ENCODE measurements at places on chromosomes 12 and 14. TPM values are rescaled to one million over a fixed set of nuclear protein-coding genes. Genes with fewer than 3 reads are reported as not detected.

FITM1 gene
- total RNA-seq = 0.57 TPM

- H3K4me1 ChIP-seq = no peaks in the 10 kb centered on the region
- DNase-seq = no peak
- no peak overlapping the region for H3K4me3 ChIP-seq
- H3K36me3 ChIP-seq = no peaks in the 10 kb centered on the region
- H3K27ac ChIP-seq = no peak overlapping the region
Measured at GRCh38 chr14:64423987-64424386, 35.8 kb downstream of the MTHFD1 start.

GRCh38 chr12:22576473-22576872, 32.1 kb upstream of the C2CD5 start:
- no peaks in the 10 kb centered on the region for H3K4me1 ChIP-seq
- H3K36me3 ChIP-seq = no peaks in the 10 kb centered on the region
- no peak for DNase-seq
- H3K27me3 ChIP-seq = no peaks in the 10 kb centered on the region

- DNase-seq = no peak
- H3K27ac ChIP-seq = no peak overlapping the region
- no peaks in the 10 kb centered on the region for H3K36me3 ChIP-seq
- H3K27me3 ChIP-seq = no peaks in the 10 kb centered on the region
- H3K4me3 ChIP-seq = no peak overlapping the region
- no peaks in the 10 kb centered on the region for H3K4me1 ChIP-seq
Measured at GRCh38 chr14:34106310-34106709, 155.4 kb upstream of the EGLN3 start.

- no peaks in the 10 kb centered on the region for H3K27me3 ChIP-seq
- H3K4me3 ChIP-seq = peak overlapping the region; percentile 72
- H3K4me1 ChIP-seq = peaks cover 2% of the 10 kb centered on the region
- H3K36me3 ChIP-seq = no peaks in the 10 kb centered on the region
- H3K27ac ChIP-seq = peak overlapping the region; percentile 85
Measured at GRCh38 chr14:32939254-32940065, 781 bp downstream of the NPAS3 start.

- peak; percentile 53 for DNase-seq
- H3K36me3 ChIP-seq = no peaks in the 10 kb centered on the region
Measured at GRCh38 chr12:94649349-94650142, 811 bp downstream of the TMCC3 start.

MBIP gene
- 33.2 TPM for total RNA-seq

- no peak for DNase-seq
- H3K4me1 ChIP-seq = no peaks in the 10 kb centered on the region
- no peaks in the 10 kb centered on the region for H3K27me3 ChIP-seq
- no peaks in the 10 kb centered on the region for H3K36me3 ChIP-seq
Measured at GRCh38 chr14:72753879-72754400, 140.0 kb downstream of the DPF3 start.

DNA sequence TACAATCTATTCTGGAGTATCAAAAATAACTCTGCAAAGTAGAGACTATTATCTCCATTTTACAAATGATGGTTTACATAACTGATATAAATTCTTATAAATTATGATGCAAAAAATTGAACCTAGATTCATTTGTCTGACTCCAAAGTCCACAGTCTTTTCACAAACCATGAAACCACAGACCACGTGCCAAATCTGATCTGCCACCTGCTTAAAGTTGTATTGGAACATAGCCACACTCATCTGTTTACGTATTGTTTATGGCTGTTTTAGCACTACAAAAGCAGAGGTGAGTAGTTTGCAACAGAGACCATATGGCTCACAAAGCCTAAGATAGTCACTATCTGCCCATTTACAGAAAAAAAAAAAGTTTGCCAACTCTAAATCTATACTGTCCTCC, 105.3 kb downstream of the KCNH5 start:
- no peak overlapping the region for H3K4me3 ChIP-seq
- H3K27me3 ChIP-seq = no peaks in the 10 kb centered on the region
- no peaks in the 10 kb centered on the region for H3K36me3 ChIP-seq
- H3K4me1 ChIP-seq = no peaks in the 10 kb centered on the region
- no peak overlapping the region for H3K27ac ChIP-seq

- H3K27ac ChIP-seq = no peak overlapping the region
- no peak for DNase-seq
- H3K36me3 ChIP-seq = no peaks in the 10 kb centered on the region
- H3K27me3 ChIP-seq = no peaks in the 10 kb centered on the region
- no peaks in the 10 kb centered on the region for H3K4me1 ChIP-seq
Measured at GRCh38 chr14:37329189-37330001, 131.7 kb downstream of the MIPOL1 start.

DNA sequence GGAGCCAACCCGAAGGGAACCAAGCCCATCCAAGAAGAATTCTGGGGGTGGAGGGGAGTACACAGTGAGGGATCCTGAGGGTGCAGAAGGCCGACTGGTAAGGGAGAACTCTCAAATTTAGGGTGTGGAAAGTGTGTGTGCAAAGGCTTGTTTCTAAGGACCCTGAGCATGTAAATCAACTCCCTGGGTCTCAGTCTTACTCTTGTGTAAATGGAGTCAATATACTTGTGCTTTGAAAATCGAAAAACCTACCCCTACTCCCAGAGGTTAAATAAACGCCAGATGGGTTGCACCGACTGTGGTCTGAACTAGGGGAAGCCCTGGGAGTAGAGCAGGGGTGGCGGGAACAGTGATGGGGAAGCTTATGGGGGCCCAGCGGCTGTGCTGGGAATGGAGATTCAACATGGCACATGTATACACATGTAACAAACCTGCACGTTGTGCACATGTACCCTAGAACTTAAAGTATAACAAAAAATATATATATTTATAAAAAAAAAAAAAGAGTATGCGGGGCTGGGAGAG, 6.0 kb downstream of the B4GALNT1 start:
- peaks cover 3% of the 10 kb centered on the region for H3K4me1 ChIP-seq
- no peaks in the 10 kb centered on the region for H3K27me3 ChIP-seq
- no peak overlapping the region for H3K4me3 ChIP-seq
- no peak for DNase-seq

Measured in ovary (tissue), 10 donors.